CD4-positive, alpha-beta T cell (primary cell): ENCODE measurements at places on chromosomes 6 and 20. TPM values are rescaled to one million over a fixed set of nuclear protein-coding genes. Genes with fewer than 3 reads are reported as not detected.
A peak's percentile ranks its signal among the peaks of the same experiment; 100 is the strongest.

SPDEF gene
- 0.36 TPM for total RNA-seq

TMX4 gene
- total RNA-seq, result 39.8 TPM

DNA sequence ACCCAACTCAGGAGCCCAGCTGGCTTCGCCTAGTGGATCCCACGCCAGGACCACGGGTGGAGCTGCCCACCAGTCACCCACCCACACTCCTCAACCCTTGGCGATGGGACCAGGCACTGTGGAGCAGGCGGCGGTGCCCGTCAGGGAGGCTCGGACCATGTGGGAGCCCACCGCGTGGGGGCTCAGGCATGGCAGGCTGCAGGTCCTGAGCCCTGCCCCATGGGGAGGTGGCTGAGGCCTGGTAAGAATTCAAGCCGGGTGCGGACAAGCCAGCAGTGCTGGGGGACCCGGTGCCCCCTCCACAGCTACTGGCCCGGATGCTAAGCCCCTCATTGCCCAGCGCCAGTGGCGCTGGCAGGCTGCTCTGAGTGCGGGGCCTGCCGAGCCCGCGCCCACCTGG lies 123.1 kb upstream of the LGSN start:
- DNase-seq, result no peak

DNA sequence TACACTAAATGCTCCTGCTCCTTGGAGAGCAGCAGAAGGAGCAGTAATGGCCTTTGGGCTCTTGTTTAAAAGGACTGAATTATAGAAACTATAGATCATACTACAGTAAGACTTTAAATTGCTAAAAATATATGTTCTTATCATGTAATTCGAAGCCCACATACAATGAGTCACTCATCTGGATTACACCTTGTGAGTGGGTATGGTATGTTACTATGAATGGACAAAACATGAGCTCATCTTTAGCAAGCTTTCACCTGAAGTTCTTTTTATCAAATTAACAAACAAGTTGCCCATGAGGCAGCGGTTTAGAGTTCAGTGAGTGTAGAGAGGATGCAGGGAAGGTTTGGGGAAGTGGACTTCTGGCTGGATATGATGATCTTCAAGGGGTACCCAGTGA lies 114.4 kb upstream of the CCN2 start:
- no peak for DNase-seq

DNA sequence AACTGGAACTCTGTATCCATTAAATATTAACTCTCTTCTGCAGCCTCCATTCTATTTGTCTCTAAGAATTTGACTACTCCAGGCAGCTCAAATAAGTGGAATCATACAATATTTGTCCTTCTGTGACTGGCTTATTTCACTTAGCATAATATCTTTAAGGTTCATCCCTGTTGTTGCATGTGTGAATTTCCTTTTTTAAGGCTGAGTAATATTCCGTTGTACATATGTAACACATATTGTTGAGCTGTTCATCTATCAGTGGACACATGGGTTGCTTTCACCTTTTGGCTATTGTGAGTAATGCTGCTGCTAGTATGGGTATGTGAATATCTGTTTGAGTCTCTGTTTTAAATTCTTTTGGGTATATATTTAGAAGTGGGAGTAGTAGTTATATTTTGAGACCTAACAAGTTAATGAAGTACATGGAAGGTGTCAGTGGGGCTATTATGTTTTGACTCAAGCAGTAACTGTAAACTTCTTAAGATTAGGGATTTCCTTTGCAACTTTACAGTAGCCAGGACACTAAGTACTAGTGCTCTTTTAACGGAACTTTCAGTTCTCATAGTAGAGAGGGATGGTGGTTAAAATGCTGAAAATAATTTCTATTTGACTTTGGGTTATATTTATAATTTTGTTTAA lies 29.7 kb upstream of the TMEM217 start:
- DNase-seq, result no peak

GRCh38 chr20:38723017-38723847 lies 1.1 kb upstream of the SLC32A1 start:
- DNase-seq, result no peak

DNA sequence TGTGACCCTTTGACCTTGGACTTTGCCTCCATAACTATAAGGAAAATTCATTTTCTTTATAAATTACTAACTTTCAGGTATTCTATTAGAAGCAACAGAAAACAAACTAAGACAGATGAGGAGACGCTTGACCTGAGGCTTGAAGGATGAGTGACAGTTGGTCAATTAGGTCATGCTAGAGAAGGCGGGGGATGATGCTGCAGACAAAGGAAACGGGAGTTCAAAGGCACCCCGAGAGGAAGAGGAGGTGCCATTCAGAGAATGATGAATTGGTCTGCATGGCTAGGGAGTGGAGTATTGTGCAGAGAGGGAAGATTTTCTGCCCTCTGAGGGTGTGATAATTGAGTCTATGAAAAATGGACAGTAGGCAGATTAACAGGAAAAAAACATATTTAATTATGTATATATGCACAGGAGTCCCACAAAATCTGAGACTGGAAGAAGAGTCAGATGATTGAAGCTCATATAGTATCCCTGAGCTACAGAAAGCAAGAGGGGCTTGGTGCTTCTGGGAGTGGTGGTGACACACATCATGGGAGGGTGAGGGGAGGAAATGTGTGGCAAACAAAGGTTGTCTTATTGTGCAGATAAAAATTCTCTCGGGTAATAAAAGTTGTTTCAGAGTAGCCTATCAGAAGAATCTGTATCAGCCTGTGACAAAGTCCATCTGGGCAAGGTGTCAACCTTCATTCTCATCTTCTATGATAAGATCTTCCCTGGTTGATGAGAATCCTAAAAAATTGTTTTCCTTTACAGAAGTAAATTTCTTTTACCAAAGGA lies 20.4 kb upstream of the FUCA2 start:
- no peak for DNase-seq

- DNase-seq, result no peak
Observed at GRCh38 chr6:138035070-138035469, 72.1 kb downstream of the PERP start.

GRCh38 chr20:5078399-5078958 lies 41.3 kb downstream of the PCNA start:
- DNase-seq, result peak; percentile 64

- no peak for DNase-seq
Observed at GRCh38 chr20:48031122-48031521, 245.8 kb upstream of the SULF2 start.

DNA sequence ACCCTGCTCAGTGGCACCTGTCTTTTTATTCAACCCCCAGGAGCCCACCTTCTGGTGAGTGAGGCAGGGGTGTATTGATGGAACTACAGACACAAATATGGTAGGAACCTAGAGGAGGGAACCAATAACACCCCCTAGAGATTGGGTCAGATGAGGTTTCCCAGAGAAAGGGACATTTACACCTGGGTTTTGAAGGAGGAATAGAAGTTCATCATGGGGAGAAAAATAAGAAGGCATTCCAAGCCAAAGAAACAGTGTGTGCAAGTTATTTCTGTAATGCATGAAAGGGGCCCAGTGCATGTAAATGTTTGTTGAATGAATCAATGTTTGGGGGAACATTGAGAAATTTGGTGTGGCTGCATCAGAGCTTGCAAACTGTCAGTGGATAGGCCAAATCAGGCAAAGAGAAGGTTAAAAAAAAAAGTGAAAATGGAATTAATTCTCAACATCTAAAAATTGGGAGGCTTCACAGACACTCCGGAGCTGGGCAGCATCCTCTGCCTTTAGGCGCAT lies 11.1 kb upstream of the KIAA1755 start:
- no peak for DNase-seq

- no peak for DNase-seq
Observed at GRCh38 chr20:1269235-1269634, 3.1 kb downstream of the SNPH start.

DNA sequence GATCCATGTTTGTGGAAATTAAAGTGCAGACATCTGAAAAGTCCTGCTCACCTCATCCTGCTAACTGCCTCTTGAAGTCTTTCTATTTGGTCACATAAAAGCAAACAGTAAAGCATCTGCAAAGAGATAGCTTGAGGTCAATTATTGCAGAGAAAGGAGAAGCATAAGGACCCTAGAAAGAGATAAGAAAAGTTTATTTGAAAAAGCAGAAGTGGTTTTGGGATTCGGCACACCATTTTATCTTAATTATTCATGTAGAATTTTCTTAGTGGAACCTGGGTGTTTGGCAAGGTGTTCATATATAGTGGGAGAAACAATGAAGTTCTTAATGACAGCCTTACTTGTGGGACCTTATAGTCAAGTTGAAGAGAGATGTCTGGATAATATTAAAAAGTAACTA lies 280.8 kb downstream of the CENPW start:
- DNase-seq, result no peak

DNA sequence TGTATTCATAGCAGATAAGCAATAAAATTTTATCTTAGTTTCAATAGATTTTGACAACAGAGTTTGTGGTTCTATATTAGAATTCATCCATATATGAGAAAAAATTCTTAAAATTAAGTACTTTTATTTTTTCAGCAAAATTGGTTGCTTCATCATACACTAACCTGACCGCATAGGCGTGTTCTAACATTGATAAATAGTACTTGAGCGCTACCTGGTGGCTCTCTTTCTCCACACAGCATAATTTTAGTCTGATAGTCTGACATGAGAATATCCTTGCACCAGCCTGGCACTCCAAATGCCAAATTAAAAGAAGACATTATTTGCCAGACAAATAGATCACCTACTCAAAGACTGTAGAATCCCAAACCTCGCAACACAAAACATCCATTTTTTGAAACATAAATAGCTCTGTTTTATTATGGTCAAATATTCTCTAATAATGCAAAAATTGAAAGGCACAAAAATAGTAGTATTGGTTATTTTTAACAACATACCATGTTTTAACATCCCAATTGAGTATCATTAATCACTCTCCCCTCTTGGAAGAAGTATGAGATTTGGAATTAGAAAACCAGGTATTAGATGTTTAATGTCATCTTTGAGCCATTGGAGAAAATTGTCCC lies 33.0 kb upstream of the FILIP1 start:
- DNase-seq, result peak; percentile 31
